ENCODE measurements at places on chromosomes 1 and 21.

DNA sequence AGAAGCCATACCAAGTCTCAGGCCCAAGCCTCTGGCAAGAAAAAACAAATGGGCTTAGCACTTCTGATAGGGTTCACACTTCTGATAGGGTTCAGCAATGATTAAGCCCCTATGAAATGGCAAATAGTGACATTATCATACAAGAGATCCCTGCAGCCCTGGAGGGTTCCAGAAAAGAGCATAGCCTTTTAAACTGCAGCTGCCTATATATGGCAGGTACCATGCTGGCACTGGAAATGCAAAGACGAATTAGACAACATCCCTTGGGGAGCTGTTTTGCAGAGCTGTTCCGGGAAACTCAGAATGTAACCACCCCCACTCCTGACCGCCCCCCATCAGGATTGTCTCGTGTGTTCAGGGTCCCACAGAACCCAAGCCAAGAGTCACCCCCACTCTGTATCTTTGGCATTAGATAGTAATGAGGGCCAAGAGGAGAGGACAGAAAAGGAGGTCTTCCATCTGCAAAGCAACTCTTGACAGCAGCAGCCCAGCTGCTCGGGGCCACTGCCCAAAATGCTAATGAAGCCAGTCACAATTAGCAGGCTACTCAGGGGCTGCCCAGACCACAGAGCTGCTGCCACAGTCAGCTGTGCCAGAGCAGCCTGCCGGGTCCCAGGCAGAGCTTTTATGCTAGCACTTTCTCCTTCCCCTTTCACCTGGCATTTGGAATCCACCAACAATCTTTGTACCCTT is 50.9 kb downstream of the ITPKB start:
- DNase-seq = no peak

DNA sequence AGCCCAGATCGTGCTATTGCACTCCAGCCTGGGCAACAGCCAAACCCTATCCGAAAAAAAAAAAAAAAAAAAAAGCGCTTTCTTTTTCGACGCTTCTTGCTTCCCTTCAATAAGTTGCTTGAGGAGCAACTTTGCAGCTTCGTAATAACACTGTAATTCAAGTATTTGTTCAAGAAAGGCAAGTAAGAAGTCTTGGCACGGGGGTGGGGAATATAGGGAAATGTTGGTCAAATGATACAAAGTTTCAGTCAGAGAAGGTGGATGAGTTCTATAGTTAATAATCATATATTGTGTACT is 871 bp upstream of the PSMA5 start:
- DNase-seq = no peak

GRCh38 chr1:9553736-9554144 is 14.5 kb downstream of the SLC25A33 start:
- DNase-seq = no peak

DNA sequence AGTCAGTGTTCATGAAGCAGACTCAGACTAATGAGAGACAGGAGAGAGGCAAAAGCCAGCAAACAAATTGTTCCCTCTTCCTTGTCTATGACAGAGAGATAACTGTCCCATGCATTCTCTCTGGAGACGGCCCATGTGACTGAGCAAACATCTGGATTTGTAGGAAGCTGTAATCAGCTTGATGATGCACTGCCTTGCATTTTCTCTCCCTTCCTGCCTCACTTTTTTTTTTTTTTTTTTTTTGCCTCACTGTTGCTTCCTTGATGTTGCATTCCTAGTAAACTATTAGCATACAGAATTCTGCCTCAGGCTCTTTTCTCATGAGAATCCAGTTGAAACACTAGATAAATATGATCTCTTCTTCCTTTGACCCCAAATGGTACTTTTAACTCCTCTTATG is 134.5 kb downstream of the HHIPL2 start:
- no peak for DNase-seq

DNA sequence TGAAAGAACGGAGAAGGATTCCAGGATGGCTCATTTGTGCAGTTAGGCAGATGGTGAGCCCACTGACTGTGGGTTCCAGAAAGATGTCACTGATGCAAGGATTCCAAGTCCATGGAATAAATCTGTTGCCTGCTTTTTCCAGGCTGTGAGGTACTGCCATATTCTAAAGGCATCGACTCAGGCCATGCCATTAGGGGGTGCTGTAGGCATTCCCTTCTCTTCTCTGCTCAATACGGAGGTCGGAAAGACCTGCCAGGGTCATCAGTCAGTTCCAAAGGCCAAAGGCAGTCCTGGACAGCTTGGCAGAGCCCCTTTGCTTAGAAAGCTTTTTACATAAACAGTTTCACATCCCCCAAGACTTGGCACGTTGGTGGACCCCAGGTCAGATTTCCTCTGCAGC is 31.7 kb upstream of the TMEM125 start:
- DNase-seq = peak; percentile 62

GRCh38 chr1:208025031-208025430 is 114.1 kb upstream of the CD34 start:
- no peak for DNase-seq

GRCh38 chr1:6546326-6546725 is 8.0 kb downstream of the NOL9 start:
- no peak for DNase-seq

DNA sequence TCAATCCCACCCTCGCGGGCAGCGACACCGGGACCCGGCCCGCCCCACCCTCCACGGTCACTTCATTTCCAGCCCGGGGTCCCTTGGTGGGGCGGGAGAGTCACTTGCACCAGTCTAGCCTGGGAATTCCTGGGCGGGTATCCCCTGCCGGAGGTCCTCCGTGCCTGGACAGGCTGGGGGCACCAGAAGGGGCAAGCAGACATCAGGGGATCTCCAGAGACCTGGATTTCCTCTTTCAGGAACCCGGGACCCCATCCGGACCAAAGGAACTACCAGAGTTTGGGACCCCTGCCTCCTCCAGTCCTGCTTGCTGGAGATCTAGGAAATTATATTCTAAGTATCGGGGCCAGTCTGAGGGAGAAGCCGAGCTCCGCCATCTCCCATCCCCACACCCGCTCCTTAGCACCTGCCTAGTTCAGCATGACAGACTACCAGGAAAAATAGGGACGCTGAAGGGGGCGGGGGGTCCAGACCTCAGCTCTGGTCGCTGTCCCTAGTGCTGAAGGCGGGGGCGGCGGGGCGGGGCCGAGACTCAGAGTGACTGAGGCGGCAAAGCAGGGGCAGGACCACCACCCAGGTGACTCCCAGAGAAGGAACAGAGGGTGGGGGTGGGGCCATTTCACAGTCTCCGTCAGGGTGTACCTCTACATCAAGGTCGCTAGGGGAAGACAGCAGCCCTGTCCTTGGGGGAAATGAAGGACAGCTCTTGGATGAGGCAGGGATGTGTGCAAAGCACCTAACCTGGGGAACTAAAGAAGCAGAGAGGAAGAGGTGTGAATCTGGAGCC is 832 bp downstream of the HCN3 start:
- peak; percentile 58 for DNase-seq

DNA sequence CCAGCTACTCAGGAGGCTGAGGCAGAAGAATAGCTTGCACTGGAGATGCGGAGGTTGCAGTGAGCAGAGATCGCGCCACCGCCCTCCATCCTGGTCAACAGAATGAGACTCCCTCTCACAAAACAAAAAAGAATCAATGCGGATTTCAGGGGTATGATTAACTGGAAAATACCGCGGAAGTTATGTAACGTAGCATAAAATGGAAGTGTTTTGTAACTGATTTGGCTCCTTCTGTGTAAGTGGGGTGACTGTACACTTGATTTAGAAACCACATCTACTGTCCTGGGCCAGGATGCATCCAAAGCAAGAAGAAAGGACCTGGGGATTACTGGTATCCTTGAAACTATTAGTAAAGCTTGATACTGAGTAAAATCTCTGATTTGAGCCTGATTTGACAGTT is 3.1 kb upstream of the VAMP4 start:
- DNase-seq = no peak

DNA sequence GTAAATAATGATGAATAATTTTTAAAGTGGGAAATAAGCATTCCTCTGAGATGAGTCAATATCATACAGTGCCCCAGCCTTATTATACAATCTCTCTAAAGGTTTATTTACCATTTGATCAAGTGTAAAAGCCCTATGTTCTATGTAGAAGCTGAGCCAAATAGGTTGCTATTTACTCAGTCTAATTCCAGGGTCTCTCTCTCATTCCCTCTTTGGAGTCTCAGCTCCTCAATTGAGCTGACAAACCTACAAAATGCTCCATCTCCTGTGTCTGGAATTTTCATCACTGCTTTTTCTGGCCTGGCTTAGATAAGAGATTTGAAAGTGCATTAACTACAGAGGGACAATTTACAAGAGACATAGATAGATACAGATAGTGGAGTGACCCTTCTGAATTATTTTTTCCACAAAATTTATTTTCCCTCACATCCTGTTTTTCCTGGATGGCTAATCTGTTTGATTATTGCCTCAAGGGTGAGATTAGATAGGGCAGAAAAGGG is 24.8 kb upstream of the USH2A start:
- DNase-seq = peak; percentile 38

DNA sequence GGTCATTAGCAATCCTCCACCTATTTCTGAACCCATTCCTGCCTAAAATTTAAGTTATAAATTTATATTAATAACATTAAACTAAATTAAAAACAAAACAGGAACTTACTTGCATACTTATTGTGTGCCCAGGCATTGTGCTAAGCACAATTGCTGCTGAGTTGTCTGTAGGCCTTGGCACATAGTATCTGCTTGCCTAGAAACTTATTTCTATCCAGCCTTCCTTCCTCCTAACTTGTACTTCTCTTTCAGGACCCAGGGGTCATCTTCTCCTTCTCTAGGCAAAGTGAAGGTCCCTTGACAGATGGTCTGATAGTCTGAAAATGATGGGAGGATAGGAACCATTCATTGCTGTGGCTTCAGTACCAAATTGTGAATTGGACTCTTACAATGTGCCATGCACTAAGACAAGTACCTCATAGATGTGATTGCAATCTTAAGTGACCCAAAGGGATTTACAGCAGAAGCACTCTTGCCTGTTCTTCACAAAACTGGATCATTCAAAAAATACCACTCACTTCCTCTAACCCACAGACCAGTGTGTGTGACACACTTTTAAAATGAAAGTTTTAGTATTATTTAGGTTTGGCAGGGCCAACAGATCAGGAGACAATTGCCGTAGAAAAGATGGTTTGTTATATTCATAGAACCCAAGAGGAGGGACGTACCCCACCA is 10.3 kb upstream of the CD101 start:
- DNase-seq = no peak

DNA sequence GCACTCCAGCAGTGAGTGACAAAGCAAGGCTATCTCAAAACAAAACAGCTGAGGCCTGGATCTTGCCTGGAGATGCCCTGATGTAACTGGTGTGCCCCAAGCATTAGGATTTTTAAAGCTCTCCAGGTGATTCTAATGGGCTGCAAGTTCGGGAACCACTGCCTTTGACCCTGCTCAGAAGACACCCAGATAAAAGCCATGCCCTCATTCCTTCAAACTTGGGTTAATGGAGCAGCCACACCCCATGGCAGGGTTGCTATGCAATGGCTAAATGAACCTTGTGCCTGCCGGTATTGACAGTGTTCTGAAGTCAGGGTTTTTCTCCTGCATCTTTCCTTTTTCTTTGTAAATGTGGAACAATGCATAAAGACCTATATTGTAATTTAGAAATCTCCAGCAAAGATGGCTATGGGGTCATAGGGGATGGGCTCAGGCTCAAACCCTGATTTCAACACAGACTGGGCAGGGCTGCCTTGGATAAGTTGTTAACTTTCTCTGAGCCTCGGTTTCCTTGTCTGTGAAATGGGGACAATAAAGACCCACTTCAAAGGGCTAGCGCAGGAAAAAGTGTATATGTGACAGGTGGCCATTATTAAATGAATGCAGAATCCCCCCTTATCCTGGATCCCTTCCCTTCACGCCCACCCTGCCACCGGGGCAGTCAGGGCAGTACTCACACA is 453 bp downstream of the TFF3 start:
- DNase-seq = no peak

DNA sequence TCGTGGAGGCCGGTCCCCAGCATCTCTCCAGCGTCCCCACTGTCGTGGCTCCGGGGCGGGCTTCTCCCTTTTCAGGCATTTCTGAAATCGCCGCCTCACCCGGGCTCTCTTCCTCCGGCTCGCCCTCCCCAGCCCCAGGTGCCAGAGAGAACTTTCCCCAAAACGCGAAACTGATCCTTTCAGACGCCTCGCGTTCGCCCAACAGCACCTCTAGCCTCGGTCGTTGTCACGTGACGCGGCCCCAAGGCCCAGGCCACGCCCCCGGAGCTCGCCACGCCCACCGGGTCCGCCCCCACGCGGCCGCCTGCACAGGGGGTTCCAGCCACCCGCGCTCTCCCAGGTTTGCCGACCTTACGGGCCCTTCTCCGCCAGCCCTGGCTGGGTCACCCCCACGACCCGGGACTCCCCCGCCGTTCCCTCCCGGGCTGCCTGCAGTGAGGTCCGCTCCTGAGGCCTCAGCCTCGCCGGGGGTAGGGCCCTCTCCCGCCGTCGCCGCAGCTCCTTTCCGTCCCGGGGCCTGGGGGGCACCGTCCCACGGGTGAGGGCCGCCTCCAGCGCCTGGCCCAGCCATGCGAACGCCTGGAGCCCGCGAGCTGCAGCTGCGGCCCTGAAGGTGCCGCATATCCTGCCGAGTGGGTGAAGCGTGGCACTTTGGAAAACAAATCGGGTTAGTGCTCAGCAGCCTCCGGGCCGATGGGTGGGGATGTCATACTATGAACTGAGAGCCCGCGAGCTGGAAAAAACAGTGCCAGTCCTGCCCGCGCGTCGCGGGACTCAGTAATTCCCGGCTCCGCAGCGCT is 21.0 kb downstream of the H3-3A start:
- DNase-seq = peak; percentile 98

- DNase-seq = no peak
Observed at GRCh38 chr1:62283986-62284385, 35.2 kb downstream of the KANK4 start.
